ENCODE measurements at places on chromosomes 11 and 22.
A peak's percentile ranks its signal among the peaks of the same experiment; 100 is the strongest.

DNA sequence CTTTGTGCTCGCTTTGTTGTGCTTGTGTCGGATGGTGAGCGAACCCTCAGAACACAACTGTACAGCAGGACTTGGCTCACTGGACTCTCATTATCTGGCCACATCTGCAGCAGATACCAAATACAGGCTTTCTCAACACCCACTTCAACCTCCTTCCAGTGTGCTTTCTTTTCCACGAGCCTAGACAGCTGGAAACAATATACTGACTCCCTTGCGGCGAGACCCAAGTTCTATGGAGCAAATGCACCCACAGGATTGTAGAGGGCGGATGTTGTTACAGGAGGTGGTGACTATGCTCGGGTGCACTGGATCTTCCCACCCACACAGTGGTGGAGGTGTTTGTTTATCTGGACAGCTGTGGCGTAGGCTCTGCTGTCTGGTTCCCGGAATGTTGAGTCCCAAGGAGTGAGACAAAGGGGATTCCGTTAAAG is 204.3 kb downstream of the TENM4 start:
- DNase-seq, result no peak

- no peak for DNase-seq
These were observed 6.6 kb upstream of the TMEM225 start for GRCh38 chr11:123892031-123892430.

- DNase-seq, result no peak
These were observed 94.3 kb downstream of the FEZ1 start for GRCh38 chr11:125401746-125402145.

DNA sequence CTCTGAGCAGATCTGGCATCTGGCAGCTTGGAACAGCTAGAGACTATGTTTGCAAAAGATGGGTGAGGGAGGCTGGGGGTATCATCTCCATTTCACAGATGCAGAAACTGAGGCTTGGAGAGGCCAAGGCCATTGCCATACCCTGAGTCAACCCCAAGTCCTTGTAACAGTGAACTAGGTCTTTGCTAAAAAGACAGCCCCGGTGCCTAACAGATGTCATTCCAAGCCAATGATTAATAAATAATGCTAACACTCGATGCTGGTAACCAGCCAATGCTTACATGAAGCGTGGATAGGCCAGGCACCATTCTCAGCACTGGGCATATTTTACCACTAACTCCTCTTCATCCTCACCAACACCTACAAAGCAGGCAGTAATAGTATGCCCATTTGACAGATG is 164.0 kb downstream of the MN1 start:
- DNase-seq, result no peak

DNA sequence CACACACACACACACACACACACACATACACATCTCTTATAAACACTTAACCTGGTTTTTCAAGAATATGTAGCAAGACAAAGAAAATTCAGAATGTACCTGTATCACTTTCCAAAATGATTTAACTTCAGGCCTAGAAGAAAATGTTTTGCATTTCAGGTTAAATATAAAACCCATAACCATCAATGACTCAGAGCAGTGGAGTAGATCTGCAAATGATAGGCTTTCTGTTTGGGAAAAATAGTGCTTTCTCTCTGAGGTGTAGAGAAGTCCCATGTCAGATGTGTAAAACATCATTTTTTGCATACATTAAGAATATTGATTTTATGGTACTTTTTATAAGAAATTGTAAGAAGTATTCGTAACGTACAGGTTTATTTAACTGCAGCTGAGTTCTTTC is 116.9 kb downstream of the STK33 start:
- no peak for DNase-seq

DNA sequence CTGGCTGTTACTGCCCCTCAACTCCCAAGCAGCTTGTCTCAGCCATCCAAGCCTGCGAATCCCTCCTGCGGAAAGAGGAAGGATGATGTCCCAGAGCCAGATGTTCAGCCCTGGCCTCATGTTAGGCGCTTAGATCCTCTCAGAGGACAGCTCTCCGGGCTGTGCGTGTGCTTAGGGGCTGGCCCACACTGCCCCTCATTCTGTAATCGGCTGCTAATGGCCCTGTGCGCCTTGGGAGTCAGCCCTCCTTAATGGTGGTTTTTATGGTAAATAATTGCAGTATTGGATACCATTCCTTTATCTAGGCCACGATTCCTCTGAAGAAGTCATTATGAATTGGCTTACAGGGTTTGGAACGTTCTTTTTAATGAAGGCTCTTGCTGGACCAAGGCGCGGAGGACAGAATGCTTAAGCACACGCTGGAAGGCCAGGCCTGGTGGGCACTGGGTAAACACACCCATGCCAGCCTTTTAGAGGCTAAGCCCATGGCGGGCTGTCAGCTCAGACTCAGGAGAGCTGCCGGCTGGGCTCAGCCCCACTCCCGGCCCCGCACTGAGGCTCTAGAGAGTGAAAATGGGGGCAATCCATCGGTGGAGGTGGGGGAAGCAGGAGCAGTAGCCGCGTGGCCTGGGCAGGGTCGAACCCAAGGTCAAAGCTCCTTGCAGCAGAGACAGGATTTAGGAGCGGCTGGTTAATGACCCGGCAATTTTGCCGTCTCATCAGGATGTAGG is 1157.5 kb downstream of the BRD1 start:
- no peak for DNase-seq

GRCh38 chr11:128515826-128516778 is 71.3 kb downstream of the ETS1 start:
- DNase-seq, result no peak

- no peak for DNase-seq
These were observed 70.9 kb downstream of the DBX1 start for GRCh38 chr11:20089367-20089766.

- DNase-seq, result no peak
These were observed 387.8 kb downstream of the SOX6 start for GRCh38 chr11:15968461-15969130.

- DNase-seq, result no peak
These were observed 60.2 kb upstream of the CHRM4 start for GRCh38 chr11:46451759-46452158.

DNA sequence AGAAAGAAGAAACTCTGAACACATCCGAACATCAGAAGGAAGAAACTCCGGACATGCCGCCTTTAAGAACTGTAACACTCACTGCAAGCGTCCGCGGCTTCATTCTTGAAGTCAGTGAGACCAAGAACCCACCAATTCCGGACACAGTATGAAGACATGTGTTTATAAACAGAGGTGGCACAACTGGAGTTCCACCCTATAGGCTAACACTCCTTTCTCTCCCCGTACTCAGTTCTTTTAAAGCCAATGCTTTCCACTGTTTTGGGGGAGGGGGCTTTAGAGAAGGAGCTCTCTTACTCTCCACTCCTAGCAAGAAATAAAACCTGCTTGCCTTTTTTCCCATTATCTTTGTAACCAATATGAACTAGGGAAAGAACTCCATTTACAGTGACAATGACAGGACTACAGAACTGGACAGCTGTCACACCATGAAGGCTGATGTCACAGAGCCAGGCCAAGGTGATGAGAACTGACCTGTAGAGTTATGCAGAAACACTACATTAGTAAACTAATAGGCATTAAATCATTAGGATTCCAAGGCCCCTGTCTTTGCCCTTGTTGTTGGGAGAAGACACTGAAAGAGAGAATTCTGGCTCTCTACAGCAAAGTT is 733 bp downstream of the TRIM5 start:
- no peak for DNase-seq

GRCh38 chr22:26970809-26971394 is 313.5 kb downstream of the MIAT start:
- DNase-seq, result no peak

GRCh38 chr11:102812188-102812587 is 14.2 kb upstream of the MMP1 start:
- DNase-seq, result no peak

GRCh38 chr22:24323233-24323632 is 52.6 kb downstream of the SPECC1L start:
- DNase-seq, result no peak

DNA sequence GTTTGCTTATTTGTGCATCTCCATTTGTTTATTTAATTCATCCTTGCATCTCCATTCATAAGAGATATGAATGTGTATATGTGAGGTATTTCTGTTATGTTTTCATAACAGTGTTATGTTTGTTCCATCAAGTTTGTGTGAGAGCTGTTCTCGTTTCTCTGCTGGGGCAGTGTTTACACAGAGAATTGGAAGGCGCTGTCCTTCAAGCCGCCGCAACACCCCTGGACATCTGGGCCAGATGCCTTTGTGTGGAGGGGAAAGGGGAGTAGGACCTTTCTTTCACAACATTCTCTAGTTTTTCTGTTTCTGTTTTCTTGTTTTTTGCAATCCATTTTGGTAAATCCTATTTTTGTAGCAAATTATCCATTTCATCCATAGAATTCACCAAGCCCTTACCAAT is 7.0 kb upstream of the TM7SF2 start:
- DNase-seq, result no peak

DNA sequence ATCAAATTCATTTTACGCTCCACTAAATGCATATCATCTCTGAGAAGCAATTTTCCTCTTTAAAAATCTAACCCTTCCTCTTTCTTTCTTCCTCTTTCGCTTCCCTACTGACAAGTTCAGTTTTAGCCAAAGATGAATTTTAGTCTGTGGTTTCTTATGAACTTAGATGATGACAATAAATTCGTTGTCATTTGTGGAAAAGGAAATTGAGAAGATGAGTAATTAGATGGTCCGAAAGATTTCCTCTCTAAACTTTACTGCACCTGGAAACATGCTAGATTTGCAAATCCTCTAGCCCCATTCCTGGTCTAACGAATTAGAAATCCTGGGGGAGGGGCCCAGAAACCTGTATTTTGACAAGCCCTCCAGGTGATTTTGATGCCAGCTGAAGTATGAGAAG is 855.4 kb upstream of the CHORDC1 start:
- no peak for DNase-seq

DNA sequence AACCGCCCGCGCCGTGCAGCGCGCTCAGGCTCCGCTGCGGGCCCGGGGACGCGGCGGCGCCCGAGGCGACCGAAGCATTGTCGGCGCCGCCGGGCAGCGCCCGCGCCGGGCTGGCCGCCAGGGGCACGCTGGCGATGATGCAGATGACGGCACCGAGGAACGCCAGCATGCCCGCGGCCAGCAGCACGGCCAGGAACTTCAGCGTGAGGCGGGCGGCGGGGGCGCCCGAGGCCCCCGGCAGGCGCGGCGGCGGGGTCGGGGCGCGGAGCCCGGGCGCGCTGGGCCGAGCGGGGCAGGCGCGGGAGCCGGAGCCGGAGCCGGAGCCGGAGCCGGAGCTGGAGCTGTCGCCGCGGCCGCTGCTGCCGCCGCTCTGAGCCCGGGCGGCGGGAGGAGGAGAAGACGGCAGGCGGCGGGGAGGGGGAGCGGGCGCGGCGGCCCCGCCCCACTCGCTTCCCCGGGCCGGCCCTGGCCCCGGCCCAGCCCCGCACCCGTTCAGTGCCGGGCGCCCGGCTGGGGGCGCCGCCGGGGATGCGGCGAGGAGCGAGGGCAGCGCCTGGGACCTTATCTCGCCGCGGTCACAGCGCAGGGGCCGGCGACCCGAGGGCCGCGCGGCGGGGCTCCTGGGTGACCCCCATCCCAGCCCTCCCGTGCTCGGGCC is at the start of gene NPTXR:
NPTXR (minus strand) TSS at position 372 of the 658 bp plus-strand sequence.
- DNase-seq, result no peak

- no peak for DNase-seq
These were observed 125.9 kb downstream of the RCN1 start for GRCh38 chr11:32216749-32217148.

GRCh38 chr11:43579171-43579918 is 101.2 kb upstream of the HSD17B12 start:
- DNase-seq, result peak; percentile 39

GRCh38 chr11:63503492-63503891 is 2.4 kb upstream of the LGALS12 start:
- no peak for DNase-seq

DNA sequence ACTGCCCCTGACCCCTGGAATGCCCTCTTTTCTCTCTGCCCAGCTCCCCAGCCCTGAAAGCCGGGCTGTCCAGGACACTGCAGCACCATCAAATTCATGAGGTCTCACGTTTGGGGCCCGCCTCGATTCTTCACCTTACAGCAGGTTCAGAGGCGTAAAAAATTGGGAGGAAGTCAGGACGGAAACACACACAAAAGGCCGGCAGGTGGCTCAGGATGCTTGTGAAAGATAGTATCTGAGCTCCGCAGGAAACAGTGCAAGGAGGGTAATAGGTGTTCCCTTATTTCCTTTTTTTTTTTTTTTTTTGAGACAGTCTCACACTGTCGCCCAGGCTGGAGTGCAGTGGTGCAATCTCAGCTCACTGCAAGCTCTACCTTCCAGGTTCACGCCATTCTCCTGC is 4.1 kb downstream of the RFPL2 start:
- DNase-seq, result no peak

GRCh38 chr11:89168396-89168795 is 9.3 kb upstream of the TYR start:
- no peak for DNase-seq

GRCh38 chr11:134530636-134531326 is 118.7 kb upstream of the B3GAT1 start:
- DNase-seq, result no peak

GRCh38 chr11:63897459-63898146 is 19.4 kb downstream of the RCOR2 start:
- no peak for DNase-seq

- DNase-seq, result no peak
These were observed 149.2 kb downstream of the MIAT start for GRCh38 chr22:26806445-26807175.

DNA sequence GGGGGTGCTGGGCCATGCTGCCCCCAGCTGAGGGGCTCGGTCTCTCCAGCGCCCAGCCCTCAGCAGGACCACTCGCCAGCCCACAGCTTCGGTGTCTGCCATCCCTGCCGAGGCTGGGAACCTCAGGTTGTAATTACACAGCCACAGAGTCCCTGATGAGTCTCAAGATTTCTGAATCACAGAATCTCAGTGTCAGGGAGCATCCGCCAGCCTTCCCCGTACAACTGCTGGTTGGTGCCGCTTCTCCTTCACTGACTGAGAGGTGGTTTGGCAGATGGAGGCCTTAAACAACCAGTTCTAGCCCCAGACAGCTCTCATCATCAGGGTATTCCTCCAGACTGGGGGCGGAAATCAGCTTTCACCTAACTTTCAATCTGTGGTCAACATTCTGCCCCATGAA is 13.7 kb downstream of the PHF21B start:
- no peak for DNase-seq

DNA sequence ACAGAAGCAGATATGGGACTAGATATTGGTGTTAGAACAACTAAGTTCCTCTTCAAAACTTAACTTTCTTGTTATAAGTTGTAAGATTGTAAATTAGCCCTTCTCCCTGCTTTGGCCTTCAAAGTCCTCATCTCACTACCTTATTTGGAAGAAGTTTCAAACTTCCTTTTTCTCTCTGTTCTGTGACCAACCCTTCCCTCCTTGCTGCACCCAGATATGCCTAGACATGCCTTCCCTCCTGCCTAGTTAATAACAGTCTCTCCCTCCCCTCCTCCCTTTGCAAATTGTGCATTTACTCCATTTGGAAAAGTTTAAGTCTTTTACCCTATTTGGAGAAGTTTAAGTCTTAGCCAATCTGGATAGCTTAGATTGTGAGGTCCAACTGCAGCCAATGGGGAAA is 4.9 kb downstream of the OR52K2 start:
- DNase-seq, result no peak

DNA sequence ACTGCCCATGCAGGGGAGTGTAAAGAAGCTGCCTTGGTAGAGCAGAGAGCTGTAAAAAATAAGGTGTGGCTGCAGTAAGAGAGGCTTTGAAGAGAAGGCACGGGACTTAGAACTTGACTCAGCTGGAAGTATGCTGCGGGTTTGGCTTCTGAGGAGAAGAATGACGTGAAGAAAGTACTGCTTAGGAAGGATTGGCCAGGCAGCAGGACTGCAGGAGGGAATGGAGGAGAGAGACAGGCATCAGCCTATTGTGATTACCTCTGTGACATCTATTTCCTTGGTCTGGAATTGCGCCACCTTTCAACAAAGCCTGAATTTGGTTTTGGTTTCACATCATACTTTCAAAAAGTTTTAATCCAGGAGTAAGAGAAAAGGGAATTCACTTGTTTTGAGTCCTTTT is 22.5 kb downstream of the PRRG4 start:
- DNase-seq, result no peak

Data from activated CD8-positive, alpha-beta memory T cell treated with anti-CD3 and anti-CD28 coated beads for 48 hours (primary cell).